ENCODE measurements at places on chromosomes 13 and 19. TPM values are rescaled to one million over a fixed set of nuclear protein-coding genes. Genes with fewer than 3 reads are reported as not detected.

DNA sequence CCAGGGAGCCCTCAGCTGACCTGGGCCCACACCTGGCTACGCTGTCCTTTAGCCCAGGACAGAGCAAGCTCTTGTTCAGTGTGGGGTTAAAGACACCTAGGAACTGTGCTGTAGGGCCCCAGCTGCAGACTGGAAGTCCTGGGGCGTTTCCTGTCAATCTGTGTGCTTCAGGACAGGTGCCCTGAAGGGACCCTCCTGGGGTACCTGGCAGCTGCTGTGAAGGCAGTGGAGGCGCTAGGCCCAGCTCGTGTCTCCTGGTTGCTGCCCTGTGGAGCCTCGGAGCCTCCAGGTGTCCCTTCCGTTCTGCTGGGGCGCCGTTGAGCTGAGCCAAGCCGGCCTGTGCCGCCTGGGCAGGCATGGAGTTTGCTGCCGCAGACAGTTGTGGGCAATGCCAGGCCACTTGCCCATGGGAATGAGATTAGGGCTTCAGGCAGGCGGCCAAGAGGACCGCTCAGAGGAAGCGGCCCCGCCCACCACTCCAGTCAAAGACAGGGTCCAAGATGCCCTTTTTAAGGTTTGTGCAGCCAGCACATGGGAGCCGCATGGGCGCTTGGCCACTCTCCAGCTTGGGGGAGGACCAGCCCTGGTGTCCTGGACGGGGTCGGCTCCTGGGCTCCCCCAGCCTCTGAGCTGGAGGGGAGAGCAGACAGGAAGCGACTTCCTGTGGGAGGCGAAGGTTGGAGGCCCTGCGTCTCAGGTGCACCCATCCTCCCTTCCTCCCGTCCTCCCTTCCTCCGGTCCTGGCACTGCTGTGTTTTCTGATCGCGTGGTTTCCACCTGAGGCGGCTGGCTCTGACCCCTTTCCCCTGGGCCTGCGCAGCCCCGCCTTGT, 4.0 kb downstream of the PTBP1 start:
- DNase-seq, result no peak

Gene FSD1
- 8.4 TPM for polyA plus RNA-seq

DNA sequence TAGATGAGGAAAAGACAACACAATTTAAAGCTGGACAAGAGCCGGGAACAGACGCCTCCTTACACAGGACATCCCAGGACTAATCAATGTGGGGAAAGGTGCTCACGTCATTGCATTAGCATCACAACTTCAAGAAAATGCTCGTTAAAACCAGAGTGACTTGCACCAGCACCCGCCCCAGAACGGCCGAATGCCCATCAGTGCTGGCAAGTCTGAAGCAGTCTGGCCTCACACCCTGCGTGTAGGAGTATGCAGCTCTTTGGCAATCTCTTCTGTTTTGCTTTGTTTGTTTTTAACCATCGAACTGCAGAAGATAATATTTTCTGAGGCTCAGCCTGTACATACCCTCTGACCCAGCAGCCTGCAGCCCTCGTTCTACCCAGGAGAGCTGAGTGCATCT, 44.8 kb upstream of the LDLR start:
- DNase-seq, result no peak

DNA sequence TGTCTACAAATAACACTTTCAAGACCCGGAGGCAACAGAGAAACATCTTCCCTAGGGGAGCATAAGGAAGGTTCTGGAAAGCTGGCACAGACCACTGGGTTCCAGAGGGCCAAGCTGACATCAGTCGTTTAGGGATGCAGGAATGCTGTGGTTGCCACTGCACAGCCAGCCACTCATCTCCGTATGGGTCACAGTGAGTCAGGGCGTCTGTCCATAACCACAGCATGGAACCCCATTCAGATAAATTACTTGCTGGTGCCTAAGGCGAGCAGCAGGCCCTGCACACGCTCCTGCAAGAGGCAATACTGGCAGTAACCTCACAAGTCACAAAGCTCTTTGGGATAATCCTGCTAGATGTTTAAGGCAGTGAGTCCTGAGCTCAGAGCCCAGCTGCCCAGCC, 140.9 kb upstream of the UBL3 start:
- DNase-seq, result no peak

GRCh38 chr19:28027116-28027515, 1185.8 kb downstream of the UQCRFS1 start:
- DNase-seq, result no peak

DNA sequence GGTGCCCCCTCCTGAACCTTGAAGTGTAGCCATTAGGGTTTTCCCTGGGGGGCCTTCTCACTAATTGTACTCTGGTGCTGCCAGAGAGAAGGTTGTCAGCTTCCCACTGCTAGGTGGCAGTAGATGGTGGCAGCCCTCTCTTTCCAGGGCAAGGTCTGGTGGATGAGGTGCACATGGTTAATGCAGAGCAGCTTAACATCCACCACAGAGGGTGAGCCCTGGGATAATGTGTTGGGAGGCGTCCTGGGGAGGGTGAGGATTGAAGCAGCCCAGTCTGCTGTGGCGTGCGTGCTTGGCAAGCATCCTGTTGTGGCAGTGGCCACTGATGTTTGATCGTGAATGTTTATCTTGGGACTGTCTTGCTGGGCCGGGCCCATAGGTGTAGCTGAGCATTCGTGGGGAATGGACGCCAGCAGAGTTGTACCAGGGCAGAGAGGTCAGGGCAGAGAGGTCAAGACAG, 5.8 kb downstream of the EGLN2 start:
- no peak for DNase-seq

DNA sequence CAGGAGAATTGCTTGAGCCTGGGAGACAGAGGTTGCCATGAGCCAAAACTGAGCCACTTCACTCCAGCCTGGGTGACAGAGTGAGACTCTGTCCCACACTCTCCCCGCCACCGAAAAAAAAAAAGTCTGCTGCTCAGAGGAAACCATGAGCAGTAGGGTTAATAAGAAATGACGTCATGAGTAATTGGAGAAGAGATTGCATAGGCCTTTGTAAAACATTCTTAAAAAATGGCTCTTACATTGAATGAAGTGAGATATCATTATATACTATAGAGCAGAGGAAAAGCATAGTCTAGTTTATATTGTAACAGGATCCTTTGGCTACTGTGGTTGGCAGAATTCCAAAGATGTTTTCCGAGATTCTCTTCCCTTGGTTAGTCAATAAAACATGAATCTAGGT, 228.2 kb downstream of the PCDH20 start:
- DNase-seq, result no peak

DNA sequence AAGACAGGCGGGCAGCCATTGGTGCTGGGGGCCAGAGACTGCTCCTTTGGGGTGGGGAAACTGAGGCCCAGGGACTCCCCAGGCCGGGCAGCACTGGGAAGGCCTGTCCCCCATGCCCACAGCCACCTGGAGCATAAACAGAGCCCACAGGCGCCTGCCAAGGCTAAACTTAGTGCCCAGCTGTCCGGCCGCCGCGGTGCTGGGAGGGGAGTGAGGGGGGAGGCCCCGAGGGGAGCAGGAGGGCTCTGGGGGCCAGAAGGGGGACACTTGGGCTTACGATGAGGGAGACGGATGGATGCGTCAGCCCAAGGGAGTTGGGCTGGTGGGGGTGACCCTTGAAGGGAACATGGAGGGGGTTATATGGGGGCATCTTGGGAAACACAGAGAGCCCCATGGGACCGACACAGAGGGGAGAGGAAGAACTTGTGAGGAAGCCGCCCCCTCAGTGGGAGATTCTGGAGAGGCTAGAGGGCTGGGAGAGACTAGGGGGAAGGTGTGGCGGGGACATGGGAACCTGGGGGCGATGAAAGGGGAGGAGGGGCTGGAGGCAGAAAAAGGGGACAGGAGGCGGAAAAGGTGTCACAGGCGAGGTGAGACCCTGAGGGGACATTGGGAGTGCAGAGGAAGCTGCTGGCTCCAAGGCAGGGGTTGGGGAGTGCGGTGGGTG, 2.2 kb downstream of the CERS1 start:
- DNase-seq, result no peak

Gene ZNF587B
- 12.1 TPM for polyA plus RNA-seq

Gene LILRA5
- 0.37 TPM for polyA plus RNA-seq

GRCh38 chr19:31568724-31569123, 219.5 kb upstream of the TSHZ3 start:
- no peak for DNase-seq

DNA sequence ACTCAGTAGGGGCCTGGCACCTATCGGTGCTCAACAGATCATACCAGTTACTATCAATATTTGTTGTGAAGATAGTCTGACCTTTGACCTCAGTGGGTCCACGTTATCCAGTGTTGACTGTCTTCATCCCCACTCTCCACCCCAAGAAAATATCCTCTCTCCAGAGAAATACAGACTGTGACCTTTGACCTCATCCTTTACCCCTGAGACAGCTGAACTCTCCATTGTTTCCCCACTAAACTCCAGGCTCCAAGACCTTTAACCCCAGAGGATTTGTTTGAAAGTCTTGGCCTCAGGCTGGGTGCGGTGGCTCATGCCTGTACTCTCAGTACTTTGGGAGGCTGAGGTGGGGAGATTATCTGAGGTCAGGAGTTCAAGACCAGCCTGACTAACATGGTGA, 22.6 kb upstream of the PPP5C start:
- DNase-seq, result no peak

GRCh38 chr13:45411221-45411620, 7.0 kb downstream of the SLC25A30 start:
- DNase-seq, result no peak

GRCh38 chr13:80196756-80197155, 144.2 kb downstream of the SPRY2 start:
- no peak for DNase-seq

GRCh38 chr19:51120160-51120559, 4.5 kb upstream of the SIGLEC9 start:
- DNase-seq, result no peak

Gene CYP2A13
- polyA plus RNA-seq, result not detected

GRCh38 chr19:4521170-4521887, 3.0 kb upstream of the PLIN4 start:
- no peak for DNase-seq

Gene TUBGCP3
- polyA plus RNA-seq, result 40.6 TPM

DNA sequence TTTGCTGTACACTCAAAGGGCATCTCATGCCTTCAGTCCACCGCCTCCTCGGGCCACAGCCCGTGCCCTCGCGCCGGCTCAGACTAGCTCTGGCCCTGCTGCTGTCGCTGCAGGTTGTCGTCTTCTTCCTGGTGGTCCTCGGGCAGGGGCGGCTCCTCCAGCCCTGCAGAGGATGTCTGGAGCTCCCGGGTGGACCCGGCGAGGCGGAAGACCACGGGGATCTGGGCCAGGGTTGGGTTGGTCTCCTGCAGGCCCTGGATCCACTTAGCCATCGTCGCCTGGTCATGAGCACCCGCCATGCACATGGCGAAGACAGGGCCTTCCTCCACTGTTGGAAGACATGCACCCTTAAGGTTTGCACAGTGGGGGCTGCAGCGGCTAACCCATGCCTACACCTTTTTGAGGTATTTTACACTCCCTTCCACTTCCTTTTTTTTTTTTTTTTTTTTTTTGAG, 489 bp upstream of the ZNF653 start:
- DNase-seq, result no peak

Gene ZNF66
- 4.3 TPM for polyA plus RNA-seq

Gene NANOS3
- 1.6 TPM for polyA plus RNA-seq

DNA sequence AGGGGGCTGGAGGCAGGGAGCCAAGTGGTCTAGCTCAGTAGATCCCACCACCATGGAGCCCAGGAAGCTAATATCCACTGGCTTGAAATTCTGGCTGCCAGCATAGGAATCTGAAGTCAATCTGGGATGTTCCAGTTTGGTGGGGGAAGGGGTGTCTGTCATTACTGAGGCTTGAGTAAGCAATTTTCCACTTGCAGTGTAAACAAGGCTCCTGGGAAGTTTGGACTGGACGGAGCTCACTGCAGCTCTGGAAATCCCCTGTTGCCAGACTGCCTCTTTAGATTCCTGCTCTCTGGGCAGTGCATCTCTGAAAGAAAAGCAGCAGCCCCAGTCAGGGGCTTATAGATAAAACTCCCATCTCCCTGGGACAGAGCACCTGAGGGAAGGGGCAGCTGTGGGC, 349.2 kb upstream of the KLHL1 start:
- DNase-seq, result no peak
